ENCODE measurements at places on chromosomes 1 and 21.

DNA sequence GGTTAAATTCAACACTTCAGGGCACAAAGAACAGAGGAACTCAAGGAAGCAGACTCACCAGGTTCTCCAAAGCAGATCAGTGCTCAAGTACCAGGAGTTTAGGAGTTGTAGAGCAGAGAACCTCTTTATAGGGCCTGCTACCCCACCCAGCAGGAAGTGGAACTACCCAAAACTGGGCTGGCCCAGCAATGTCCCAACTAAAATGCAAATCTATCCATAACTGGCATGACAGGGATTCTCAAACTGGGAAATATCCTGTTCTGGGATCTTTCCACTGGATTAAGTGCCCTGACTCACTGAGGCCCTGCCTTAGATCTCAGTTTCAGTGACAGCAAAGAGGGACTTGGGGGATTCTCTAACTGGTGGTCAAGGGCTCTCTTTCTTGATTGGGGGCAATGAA lies at the start of gene SPRR2E:
SPRR2E (minus strand) TSS at position 101 of the 400 bp plus-strand sequence. CDS start 775 bp downstream, outside the sequence.
- no peak for DNase-seq

DNA sequence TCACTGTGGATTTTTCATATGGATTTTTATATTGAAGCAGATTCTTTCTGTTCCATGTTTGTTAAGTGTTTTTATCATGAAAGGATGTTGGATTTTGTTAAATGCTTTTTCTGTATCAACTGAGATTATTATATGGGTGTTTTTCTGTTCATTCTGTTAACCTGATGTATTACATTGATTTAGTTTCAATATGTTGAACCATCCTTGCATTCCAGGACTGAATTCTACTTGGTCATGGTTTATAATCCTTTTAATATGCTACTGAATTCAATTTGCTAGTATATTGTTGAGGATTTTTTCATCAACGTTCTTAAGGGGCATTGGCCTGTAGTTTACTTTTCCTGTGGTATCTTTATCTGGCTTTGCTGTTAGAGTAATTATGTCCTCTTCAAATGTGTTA lies 55.8 kb downstream of the CCDC30 start:
- DNase-seq = no peak

DNA sequence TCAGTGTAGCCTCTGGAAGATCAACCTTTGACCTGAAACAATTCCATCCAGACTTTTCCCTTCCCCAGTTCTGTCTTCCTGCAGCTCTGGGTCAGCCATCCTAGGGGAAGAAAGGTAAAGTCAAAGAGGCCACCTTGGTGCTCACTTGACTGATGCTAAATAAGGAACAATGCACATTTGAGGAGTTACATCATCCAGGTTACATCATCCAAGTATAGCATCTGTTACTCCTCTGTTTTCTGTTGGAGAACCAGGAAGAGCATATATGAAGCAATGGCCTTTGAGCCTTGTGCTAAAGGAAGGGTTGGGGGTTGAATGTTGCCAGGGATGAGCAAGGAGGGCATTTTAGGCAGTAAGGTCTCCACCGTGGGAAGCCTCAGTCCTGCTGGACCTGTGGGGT lies 3.1 kb upstream of the DSCAM start:
- no peak for DNase-seq

DNA sequence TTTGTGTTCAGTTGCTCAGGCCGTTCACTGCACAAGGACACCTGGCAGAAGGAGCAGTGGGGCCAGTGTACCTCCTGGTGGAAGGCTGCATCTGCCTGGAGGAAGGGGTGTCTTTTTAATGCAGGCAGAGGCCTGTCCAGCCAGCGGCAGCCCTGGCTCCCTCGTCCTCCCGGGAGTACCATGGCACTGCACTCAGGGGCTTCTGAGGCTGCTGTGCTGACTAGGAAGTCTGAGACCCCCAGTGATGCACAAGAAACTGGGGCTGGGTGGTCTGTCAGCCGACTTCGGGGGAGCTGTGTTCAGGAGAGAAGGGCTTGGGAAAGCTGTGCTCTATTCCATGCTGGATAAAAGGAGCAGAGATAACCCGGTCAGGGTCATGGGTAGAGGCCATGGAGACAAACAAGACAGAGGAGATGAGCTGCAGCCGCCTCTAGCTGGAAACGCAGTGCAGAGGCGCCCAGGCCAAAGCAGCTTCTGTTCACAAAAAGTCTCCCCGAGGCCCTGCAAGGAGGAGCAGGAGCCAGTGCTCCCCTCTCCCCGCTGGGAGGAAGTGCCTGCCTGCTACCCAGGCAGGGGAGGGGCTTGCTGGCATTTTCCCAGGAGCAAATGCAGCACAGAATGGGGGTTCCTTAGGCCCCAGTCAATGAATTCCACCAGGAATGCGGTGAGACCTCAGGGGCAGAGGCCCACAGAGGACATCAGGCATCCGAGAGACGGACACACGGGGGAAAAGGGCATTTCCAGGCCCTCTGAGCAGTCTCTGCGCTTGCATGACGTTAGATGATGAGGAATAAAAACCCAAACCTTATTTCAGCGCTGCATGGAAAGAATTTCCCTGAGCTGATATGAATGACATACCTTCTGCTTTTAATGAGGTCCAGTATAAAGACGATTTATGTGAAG lies 17.2 kb upstream of the C2CD2 start:
- DNase-seq = no peak

DNA sequence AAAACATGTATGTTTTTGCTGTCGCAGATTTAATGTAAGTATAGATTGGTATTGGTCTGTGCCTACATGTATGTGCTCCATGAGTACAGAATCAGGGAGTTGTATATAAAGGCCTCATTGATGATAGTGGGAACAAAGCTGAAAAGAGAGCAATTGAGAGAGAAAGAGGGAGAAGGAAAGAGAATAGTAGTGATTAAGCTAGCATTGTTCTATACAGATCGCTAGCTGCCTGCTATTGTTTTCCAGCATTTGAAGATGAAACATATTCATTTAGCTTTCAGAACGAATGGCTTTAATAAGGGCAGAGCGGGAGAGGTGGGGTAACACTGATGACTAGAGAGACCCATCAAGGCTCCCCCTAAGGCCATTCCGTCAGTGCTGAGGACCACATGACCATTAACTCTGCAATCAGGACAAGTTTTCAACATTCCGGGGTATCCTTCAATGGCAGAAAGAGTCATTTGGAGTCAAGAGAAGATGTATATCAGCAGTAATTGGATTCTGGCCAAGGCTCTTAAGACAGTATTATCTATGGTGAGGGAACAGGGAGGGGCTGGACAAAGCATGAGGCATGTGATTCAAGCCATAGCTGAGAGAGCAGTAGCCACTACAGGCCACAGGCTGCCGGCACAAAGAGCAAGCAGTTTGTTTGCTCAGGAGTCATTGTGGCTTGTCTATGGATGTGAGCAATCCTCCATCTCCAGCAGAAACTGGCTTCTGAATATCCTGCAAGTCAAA lies 176.5 kb downstream of the PBX1 start:
- no peak for DNase-seq

DNA sequence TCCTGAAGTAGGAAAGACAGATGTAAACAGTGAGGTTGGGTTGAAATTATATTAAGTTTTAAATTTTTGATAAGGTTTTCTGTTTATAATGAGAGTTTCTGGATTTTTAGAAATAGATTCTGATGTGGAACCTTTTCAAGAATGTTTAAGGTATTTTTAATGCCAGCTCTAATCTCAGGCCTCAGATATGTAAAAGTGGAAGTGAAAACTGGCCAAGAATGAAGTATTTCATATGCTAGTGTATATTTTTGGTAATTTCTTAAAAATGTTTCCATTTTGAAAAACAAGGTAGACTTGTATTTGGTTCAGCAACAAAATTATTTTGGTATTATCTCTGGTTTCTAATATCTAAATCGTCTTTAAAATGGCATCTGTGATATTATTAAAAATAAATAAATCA lies 14.4 kb downstream of the IFNAR1 start:
- no peak for DNase-seq

Data from stimulated activated CD8-positive, alpha-beta memory T cell treated with anti-CD3 and anti-CD28 coated beads, Interleukin-4, amount 100 ng/mL, for 4 hours (primary cell).